ENCODE measurements at places on chromosomes 5 and 9. TPM values are rescaled to one million over a fixed set of nuclear protein-coding genes. Genes with fewer than 3 reads are reported as not detected.

Gene UNC5A
- 3.7 TPM for total RNA-seq

Gene DDX4
- not detected for total RNA-seq

Gene OTP
- not detected for total RNA-seq

DNA sequence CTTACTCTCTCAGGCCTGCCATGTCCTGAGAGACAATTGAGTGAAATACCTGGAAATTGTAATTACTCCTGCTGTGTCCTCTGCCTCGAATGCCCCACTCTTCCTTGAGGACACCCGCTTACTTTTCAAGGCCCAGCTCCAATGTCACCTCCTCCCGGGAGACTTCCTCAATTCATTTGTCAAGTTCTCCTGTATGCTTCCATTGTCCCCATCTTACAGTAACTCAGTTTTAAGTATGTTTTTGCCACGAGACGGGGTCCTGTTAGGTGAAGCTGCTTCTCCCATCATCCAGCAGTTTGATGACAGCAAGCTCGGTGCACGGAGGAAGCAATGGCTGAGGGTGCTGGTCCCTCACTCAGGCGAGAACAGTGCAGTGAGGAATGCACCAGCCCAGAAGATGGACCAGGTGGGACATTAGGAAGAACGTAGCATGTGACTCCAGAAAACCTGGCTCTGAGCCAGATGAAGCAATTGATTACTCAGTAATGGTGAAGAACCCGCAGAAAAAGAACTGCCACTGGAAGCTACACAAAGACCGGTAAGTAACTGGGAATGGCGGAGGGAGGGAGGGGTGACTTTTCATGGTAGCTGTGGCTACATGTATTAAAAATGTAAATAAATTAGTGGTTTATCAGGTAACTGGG, 274.8 kb downstream of the DENND1A start:
- DNase-seq, result no peak

GRCh38 chr9:87661241-87661640, 64.7 kb upstream of the CTSL start:
- no peak for DNase-seq

GRCh38 chr5:6251565-6252102, 126.7 kb downstream of the MED10 start:
- DNase-seq, result no peak

- DNase-seq, result no peak
Measured at GRCh38 chr5:33933723-33934169, 2.4 kb upstream of the RXFP3 start.
